ENCODE measurements at places on chromosomes 5 and 9.

DNA sequence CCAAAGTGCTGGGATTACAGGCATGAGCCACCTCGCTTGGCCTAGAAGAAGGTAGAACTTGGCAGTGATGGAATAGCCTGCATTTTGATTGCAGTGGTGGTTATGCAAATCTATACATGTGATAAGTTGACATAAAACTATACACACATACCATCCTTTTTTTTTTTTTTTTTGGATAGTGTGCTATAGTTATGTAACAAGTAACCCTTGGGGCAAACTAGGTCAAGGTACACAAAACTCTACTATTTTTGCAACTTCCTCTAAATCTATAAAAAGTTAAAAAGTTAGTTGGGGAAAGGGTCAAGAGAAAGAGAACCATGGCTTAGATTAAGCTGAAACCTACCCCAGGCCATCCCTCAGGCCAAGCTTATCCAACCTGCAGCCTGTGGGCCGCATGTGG is 11.1 kb downstream of the TRIM14 start:
- no peak for DNase-seq

GRCh38 chr5:124962735-124963134 is 216.3 kb upstream of the ZNF608 start:
- DNase-seq = no peak

DNA sequence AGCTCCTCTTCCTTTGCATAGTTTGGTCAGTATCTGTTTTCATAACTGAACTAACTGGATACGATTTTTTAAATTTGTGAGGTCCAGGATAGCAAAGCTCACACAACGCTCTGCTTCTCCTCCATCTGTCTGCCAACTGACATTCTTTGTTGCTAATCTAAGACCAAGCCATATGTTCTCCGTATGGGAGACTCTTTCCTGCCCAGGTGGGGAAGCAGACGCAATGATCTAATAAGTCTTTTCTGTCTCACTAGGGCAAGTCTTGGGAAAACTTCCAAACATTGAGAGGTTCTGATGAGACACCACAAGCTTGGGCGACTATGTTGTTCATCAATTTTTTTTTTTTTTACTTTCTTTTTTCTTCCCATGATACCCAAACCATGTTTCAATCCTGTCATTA is 558.5 kb downstream of the EFNA5 start:
- no peak for DNase-seq

GRCh38 chr9:70811638-70812037 is 309.8 kb downstream of the TRPM3 start:
- DNase-seq = no peak

- DNase-seq = no peak
Observed at GRCh38 chr9:38107811-38108304, 38.8 kb upstream of the SHB start.

DNA sequence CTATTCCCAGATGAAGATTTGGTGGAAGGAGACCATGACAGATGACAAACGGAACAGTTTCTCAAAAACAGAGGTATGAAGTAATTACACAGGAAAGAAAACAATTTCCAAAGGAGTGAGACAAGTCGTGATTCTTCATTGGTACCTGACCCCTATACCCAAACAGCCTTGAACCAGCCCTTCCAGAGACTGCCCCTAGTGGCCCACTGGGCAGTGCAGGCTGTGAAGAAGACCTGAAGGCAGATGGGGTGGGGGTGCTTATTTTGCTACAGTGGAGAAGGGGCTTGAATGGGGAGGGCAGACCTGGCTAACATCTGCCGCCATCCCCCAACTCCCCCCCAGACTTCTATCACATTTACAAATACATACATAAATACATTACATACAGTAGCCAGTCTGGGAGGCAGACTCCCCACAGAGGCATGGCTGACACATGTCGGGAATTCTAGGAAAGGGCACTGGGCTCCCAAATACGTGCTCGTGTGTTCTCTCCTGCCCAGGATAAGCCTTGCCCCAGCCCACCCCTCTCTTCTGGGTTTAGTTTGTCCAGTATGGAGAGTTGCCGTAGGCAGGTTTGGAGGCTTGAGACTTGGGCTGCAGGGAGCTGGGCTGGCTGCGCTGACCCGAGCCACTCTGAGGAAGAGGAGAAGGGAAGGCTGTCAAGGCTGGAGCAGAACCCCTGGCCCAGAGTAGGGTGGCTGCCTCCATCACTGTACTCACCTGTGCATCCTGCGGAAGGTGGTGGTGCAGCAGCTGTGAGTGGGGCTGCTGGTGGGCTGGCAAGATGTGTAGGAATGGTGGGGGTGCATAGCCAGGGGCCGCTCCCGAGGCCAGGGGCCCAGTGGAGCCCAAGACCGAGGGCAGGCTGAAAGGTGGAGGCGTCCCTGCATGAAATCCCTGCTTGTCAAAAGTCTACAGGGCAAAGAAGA is 105.3 kb downstream of the UBE2R2 start:
- peak; percentile 30 for DNase-seq

- no peak for DNase-seq
Observed at GRCh38 chr9:7546261-7546660, 253.3 kb downstream of the DMAC1 start.

DNA sequence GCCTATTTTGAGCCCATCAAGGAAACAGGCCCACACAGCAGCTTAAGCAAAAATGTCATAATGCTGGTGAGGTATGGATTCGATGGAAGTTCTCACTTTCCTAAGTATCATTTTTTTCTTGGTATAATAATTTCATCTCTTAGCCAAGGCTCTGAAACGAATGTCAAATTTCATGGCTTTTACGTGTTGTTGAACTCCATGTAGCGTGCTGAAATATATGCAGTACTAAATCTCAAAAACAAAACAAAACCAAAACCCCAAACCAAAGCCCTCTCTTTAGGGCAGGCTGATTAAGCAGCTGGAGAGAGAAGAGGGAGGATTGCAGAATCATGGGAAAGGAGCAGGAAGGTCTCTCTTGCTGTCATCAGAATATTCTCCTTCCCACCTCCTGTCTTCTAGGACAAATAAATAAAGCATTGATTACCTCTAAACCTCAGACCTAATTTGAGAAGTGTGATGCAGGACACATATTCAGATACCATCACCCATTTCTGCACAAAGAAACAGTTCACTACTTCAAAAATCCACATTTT is 58.3 kb downstream of the TMEM174 start:
- no peak for DNase-seq

DNA sequence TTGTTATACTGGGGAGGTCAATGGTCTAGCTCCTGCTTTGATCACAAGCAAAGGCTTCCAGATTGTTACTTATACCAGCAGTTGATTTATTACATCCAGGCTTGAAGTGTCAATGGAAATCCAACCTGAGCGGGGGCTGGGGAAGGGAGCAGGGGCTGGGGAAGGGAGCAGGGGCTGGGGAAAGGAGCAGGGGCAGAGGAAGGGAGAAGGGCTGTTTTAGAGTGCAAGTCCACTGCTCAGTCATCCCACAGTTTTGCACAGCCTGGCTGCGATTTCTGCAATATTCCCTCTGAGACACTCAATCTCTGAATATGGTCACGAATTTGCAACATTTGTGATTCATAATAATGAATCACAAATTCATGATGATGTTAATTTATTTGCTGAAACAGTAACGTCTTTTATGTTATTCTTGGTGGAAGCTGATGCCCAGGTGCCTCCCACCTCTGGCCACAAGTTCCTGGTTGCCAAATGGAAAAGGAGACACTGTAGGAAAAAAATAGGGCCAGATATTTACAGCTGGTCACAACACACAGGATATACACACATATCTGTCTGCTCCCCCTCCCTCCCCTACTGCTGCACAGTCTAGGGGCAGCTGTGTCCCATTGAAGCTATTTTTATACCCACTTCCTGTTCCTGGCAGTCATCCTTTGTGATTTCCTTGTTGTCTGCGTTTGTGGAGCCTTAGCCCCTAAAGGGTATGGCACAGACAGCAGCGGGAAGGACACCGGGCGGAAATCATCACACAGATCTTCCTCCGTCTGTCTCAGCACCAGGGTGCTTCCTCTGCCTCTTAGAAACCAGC is 325.1 kb downstream of the GADD45G start:
- DNase-seq = no peak

GRCh38 chr9:72029986-72030385 is 30.4 kb downstream of the C9orf57 start:
- no peak for DNase-seq

GRCh38 chr9:79756414-79756813 is 184.6 kb downstream of the TLE4 start:
- DNase-seq = no peak

DNA sequence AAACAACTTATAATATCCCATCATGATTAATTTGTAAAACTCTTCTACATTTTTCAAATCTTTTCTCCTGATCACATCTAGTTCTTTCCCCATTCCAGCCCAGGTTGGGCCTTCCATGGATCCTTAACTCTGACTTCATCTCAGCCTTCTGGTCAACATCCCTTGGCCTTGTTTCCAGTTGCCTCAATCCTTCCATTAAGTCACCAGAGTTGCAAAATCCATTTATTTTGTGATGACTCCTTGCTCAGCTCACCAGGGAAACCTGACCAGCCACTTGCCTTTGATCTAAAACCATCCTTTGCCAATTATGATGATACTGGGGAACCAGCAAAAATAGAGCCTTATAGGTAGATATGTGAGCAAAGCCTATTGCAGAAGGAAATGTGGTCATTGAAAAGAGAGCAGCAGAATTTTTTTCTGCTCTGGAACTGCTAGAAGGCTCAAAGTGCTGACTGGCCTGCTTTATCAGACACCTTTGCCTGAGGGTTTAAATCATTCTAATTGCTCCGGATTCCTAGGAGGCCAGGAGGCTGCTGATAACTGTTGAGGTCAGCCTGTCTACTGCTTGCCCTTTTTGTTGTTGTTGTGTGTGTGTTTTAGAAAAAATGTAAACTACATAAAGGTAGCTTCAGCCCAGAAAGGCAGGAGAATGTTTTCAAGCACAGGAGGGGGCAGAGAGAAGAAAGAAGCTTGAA is 512.2 kb upstream of the GRIA1 start:
- DNase-seq = no peak

- no peak for DNase-seq
Observed at GRCh38 chr5:39709032-39709431, 284.3 kb upstream of the DAB2 start.

- no peak for DNase-seq
Observed at GRCh38 chr5:83777856-83778255, 57.2 kb upstream of the HAPLN1 start.

GRCh38 chr5:92687821-92688722 is 892.9 kb downstream of the NR2F1-AS1 start:
- no peak for DNase-seq

DNA sequence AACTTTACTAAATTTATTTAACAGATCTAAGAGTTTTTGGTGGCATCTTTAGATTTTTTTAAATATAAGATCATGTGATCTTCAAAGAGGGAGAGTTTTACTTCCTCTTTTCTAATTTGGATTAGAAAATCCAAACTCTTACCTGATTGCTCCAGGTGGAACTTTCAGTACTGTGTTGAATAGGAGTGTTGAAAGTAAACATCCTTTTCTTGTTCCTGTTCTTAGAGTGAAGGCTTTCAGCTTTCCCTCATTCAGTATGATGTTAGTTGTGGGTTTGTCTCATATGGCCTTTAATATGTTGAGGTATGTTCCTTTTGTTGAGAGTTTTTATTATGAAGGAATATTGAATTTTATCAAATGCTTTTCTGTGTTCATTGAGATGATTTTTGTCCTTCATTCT is 650.0 kb upstream of the SGCD start:
- no peak for DNase-seq

DNA sequence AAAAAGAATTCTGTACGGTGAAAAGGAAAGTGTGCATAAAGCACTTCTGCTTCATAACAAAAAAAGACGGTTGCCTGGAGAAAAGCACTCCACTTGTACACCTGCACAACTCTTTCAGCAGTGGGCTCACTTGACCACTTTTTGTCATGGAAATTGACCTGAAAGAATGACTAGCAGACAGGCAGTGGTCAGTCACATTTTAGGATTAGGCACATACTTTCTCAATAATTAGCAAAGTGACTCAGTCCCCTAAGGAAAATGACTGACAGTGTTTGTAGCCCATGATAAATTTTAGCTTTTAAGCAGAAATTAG is 169.3 kb downstream of the FANCC start:
- no peak for DNase-seq

- no peak for DNase-seq
Observed at GRCh38 chr5:103232393-103232999, 26.1 kb upstream of the MACIR start.

GRCh38 chr5:14061106-14061505 is 82.0 kb upstream of the TRIO start:
- DNase-seq = no peak

DNA sequence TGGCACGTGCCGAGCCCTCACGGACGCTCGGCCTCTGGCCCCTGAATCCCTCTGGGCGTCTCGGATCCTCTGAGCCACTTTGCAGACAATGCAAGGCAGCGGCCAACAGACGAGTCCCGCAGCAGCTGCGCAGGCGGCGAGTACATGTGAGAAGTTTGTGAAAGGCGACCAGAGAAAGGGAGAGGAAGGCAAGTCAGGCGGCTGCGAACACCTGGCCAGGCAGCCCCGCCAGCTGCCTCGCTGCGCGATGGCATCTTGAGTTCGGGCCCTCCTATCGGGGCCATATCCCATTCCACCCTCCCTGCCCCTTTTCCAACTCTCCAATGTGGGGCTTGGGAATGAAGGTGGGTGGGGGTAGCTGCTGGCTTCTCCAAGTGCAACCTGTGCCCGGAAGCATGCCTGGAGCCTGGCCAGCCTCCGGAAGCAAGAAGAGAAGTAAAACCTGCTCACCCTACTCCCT is 4.5 kb upstream of the POU4F3 start:
- DNase-seq = no peak

- DNase-seq = no peak
Observed at GRCh38 chr5:58135571-58136335, 324.1 kb downstream of the PLK2 start.

GRCh38 chr9:98977813-98978212 is 34.1 kb downstream of the COL15A1 start:
- DNase-seq = no peak

- no peak for DNase-seq
Observed at GRCh38 chr5:74938250-74938933, 72.2 kb upstream of the FAM169A start.

DNA sequence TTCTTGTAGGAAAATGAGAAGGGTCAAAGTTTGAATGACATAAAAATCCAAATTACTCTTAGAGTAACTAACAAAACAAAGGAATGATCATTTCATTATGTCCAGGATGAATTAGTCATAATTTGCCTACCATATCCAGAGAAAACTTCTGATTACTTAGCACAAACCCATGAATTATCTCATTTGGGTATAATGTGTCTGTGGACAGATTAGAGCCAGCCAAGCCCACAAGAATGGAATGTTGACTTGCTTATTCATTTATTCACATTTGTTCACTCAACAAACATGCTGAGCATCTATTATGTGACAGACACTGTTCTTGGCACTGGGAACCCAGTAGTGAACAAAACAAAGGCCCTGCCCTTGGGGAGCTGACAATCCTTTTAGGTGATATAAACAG is 87.4 kb downstream of the APBA1 start:
- no peak for DNase-seq

GRCh38 chr9:33265211-33265865 is 489 bp downstream of the CHMP5 start:
- no peak for DNase-seq

GRCh38 chr9:99809586-99810319 is 11.9 kb upstream of the NR4A3 start:
- no peak for DNase-seq

Data from stimulated activated CD4-positive, alpha-beta T cell treated with anti-CD3 and anti-CD28 coated beads, Interleukin-2, amount 100 ng/mL, for 24 hours (primary cell).